GM23248 (cell line): ENCODE measurements at places on chromosomes 12 and 14. TPM values are rescaled to one million over a fixed set of nuclear protein-coding genes. Genes with fewer than 3 reads are reported as not detected.

GRCh38 chr14:24332268-24332993 is 2.4 kb downstream of the ADCY4 start:
- no peak overlapping the region for H3K27ac ChIP-seq
- no peaks in the 10 kb centered on the region for H3K36me3 ChIP-seq
- H3K4me1 ChIP-seq: peaks cover 7% of the 10 kb centered on the region; the same call in 1 of the 2 replicates
- peak; percentile 80 for DNase-seq
- no peaks in the 10 kb centered on the region for H3K27me3 ChIP-seq

DNA sequence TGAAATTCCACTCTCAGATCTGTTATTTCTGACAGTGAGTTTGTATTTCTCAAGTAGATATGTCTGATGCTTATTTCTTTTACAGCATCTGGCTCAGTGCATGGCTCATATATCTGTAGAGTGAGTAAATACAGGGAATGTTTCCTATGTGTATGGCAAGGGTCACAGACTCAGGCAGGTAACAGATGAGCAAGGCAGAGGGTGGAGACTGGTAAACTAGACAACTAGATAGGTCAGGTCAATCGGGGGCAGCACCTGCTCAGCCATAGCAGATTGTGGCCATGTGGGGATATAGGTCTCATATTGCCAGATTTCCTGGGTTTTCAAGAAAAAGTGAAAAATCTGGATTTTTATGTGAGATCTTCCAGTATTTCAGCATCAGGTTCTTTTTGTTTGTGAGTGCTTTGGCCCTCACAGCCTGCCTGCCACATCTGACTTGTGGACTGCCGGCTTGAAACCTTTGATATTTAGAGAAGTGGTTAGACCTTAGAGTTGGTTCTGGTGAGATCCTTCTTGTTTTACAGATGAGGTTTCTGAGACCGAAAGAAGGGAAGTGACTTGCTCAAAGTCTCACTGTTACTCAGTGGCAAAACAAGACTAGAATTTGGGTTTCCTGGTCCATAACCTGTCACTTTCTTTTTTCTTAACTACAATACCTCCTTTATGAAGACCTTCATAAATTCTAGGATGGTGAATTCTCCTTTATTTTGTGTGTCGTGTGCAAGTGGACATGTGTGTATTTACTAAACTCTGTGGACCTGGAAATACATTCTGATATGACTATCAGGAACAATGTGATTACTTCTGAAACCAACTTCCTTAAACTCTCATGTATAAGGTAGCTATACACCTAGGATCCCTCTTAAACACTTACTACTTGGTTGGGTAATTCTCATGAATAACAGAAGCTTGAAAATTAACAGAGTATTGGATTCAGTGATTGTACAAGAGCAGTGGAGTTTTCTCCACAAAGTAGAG is 34.4 kb downstream of the PROX2 start:
- no peak overlapping the region for H3K27ac ChIP-seq
- H3K4me3 ChIP-seq: no peak overlapping the region

- no peaks in the 10 kb centered on the region for H3K27me3 ChIP-seq
- H3K4me3 ChIP-seq: no peak overlapping the region
- no peaks in the 10 kb centered on the region for H3K36me3 ChIP-seq
- H3K4me1 ChIP-seq: peaks cover 37% of the 10 kb centered on the region
Observed at GRCh38 chr14:68384335-68384734, 408.5 kb downstream of the ZFP36L1 start.

DNA sequence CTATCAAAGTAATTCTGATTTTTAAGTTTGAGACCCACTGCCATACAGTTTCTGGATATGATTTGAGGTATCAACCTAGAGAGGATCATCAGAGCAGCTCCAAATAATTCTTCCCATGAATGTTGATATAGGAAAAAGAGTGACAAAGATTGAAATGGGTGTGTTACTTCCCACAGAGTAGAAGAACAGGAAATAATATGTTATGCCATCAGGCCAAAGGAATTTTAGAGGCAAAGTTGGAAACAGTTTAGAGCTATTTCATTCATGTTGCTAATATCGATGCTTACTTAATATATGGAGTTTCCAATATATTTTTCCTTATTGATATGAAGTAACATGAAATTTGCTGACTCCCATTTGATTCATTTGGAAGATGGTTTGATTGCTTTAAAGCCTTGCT is 8.9 kb upstream of the MSRB3 start:
- peak; percentile 37 for DNase-seq
- H3K4me1 ChIP-seq: peaks cover 11% of the 10 kb centered on the region
- H3K27me3 ChIP-seq: no peaks in the 10 kb centered on the region
- H3K4me3 ChIP-seq: no peak overlapping the region
- H3K36me3 ChIP-seq: no peaks in the 10 kb centered on the region
- no peak overlapping the region for H3K27ac ChIP-seq

DNA sequence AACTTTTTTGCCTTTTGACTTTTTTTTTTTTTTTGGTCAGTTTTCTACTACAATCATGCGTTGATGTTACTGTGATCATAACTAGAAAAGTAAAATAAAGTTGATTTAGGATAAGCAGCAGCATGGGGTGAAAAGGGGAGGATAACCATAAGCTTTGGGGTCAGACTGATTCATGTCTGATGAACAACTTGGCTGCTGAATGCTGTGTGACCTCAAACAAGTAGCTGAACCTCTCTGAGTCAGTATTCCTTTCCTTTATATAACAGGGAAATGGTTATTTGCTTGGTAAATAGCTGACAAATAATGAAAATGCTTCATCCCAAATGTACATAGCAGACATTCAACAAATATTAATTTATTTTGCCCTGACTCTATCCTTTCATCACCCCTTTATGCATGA is 413.0 kb downstream of the VRK1 start:
- no peaks in the 10 kb centered on the region for H3K27me3 ChIP-seq
- H3K4me3 ChIP-seq: no peak overlapping the region
- no peak for DNase-seq
- H3K4me1 ChIP-seq: no peaks in the 10 kb centered on the region
- H3K27ac ChIP-seq: no peak overlapping the region
- no peaks in the 10 kb centered on the region for H3K36me3 ChIP-seq

DNA sequence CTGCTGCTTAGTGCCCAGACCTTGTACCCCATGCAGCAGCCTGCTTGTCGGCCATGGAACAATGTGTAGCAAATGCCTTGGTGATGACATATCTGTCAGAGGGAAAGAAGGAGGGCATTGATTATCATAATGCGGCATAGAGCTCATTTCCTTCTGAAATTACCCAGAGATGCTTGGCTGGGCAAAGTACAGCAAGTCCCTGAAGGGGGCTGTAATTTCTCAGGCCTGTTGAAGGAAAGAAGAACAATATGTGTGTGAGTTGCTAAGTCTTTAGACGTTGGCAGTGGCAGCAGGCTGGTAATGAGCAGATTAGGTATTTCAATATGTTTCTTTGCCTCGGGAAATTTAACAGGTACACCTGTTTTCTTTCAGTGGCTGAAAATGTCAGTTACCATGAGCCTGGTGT is 128.6 kb downstream of the CRADD start:
- DNase-seq: no peak
- peaks cover 36% of the 10 kb centered on the region for H3K4me1 ChIP-seq
- no peaks in the 10 kb centered on the region for H3K36me3 ChIP-seq

GRCh38 chr12:69254046-69254445 is 14.7 kb downstream of the CPSF6 start:
- no peaks in the 10 kb centered on the region for H3K27me3 ChIP-seq
- peak; percentile 70 for DNase-seq
- H3K4me3 ChIP-seq: no peak overlapping the region

DNA sequence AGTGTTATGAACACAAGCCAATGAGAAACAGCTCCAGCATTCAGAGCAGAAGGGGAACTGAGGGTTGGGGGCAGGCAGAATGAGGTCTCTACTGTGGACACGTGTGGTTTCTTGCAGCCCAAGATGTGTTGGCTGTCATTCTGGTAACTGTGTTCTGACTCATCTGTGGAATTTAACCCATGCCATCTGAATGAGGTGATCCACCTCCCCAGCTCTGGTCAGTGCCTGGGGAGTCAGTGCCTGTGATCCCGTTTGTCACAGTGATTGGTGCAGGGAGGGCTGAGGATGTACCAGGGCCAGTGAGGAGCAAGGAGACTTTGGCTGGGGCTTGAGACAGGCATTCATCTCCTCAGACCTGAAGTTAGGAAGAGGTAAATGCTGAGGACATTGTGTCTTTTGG is 216.8 kb downstream of the MSRB3 start:
- H3K4me1 ChIP-seq: peaks cover 27% of the 10 kb centered on the region
- no peak overlapping the region for H3K4me3 ChIP-seq
- peak; percentile 77 for DNase-seq
- H3K36me3 ChIP-seq: no peaks in the 10 kb centered on the region

DNA sequence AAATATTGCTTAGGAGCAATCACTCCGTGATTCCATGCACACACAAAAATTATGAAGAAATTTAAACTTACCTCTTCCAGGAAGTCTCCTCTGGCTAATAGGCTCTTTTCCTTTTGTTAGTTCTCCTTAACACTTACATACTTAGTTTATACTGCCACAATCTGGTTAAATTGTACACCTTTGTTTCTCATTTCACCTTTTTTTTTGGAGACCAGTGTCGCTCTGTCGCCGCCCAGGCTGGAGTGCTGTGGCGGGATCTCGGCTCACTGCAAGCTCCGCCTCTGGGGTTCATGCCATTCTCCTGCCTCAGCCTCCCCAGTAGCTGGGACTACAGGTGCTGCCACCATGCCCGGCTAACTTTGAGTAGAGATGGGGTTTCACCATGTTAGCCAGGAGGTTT is 2.2 kb upstream of the ANKRD52 start:
- H3K36me3 ChIP-seq: peaks cover 5% of the 10 kb centered on the region; the same call in 1 of the 2 replicates
- peaks cover 35% of the 10 kb centered on the region for H3K4me1 ChIP-seq
- no peak overlapping the region for H3K4me3 ChIP-seq
- H3K27me3 ChIP-seq: no peaks in the 10 kb centered on the region
- no peak overlapping the region for H3K27ac ChIP-seq

The PTPRQ gene
- total RNA-seq: 0.11 and 0.76 TPM in 2 replicates

DNA sequence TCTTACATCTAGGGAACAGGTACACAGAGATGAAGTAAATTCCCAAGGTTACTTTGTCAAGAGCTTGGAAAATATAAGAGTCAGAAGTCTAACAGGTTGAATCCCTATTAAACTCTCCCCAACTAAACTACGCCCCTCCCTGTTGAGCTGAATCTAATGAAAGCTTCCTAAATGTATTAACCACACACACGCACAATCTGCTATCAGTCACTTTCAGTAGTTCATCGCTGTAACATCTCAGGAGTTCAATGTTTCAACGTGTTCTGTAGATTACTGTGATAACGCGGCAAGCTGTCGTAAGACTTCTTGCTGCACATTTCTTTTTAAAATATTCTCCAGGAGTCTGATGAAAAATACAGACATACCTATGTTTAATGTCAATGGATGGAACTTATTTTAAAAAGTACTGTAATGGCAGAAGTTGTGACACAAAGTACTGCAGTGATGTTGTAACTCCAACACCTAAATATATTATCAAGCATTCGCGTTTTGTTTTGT is 612 bp upstream of the SLC25A3 start:
- peak overlapping the region; percentile 73 for H3K4me3 ChIP-seq
- peaks cover 26% of the 10 kb centered on the region for H3K36me3 ChIP-seq
- H3K4me1 ChIP-seq: peaks cover 15% of the 10 kb centered on the region; the same call in 1 of the 2 replicates
- DNase-seq: no peak
- H3K27me3 ChIP-seq: no peaks in the 10 kb centered on the region

DNA sequence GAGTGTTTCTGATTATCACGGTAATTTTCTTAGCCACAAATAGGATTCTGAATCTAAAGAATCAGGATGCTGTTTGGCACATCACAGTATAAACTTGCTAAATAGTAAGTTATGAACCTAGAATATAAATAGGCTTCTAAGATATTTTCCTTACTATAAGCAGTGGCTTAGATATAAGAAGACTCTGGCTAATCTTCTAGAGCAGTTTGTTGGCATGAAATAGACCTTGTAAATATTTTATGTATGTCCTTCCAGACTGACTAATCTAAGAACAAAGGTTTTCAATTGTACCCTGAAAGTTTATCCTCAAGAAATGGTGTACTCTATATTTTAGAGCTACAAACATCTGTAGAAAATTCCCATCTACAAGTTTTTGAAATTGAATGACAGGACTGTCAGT is 48.3 kb downstream of the LMNTD1 start:
- no peaks in the 10 kb centered on the region for H3K36me3 ChIP-seq
- H3K4me1 ChIP-seq: 0 out of 2 replicates have a peak, but pooled peaks cover 10% of the 10 kb centered on the region
- H3K27ac ChIP-seq: no peak overlapping the region
- no peak for DNase-seq
- no peak overlapping the region for H3K4me3 ChIP-seq

The MYH6 gene
- total RNA-seq: not detected in 2 replicates

GRCh38 chr12:113485330-113485729 is 13.7 kb upstream of the LHX5 start:
- H3K36me3 ChIP-seq: no peaks in the 10 kb centered on the region
- DNase-seq: no peak
- no peaks in the 10 kb centered on the region for H3K4me1 ChIP-seq
- no peaks in the 10 kb centered on the region; the same call in 1 of the 2 replicates for H3K27me3 ChIP-seq
- no peak overlapping the region for H3K27ac ChIP-seq

The NR4A1 gene
- total RNA-seq: 12.5 and 13.1 TPM in 2 replicates

DNA sequence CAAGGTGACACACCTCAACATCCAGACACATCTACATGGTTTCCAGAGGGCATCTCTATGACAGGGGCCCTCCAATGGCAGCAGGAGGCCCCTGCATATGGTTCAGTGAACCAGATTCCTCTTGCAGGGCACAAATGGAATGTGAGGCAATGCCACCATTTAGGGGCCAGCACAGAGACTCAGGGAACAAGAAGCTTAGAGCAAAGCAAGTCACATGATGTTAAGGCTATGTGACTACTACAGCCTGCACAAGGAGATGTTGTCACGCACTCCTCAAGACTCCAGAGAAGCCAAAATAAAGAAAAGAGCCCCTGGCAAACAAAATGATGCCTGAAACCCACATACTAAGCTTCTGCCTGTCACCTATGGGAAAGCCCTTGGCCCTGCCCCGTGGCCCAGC is 95.2 kb downstream of the RBM19 start:
- H3K4me1 ChIP-seq: no peaks in the 10 kb centered on the region
- no peaks in the 10 kb centered on the region for H3K27me3 ChIP-seq
- no peak overlapping the region for H3K27ac ChIP-seq
- DNase-seq: no peak
- H3K36me3 ChIP-seq: no peaks in the 10 kb centered on the region

The TMEM253 gene
- 0.97 TPM in 1 of 2 replicates, not detected in the other for total RNA-seq

DNA sequence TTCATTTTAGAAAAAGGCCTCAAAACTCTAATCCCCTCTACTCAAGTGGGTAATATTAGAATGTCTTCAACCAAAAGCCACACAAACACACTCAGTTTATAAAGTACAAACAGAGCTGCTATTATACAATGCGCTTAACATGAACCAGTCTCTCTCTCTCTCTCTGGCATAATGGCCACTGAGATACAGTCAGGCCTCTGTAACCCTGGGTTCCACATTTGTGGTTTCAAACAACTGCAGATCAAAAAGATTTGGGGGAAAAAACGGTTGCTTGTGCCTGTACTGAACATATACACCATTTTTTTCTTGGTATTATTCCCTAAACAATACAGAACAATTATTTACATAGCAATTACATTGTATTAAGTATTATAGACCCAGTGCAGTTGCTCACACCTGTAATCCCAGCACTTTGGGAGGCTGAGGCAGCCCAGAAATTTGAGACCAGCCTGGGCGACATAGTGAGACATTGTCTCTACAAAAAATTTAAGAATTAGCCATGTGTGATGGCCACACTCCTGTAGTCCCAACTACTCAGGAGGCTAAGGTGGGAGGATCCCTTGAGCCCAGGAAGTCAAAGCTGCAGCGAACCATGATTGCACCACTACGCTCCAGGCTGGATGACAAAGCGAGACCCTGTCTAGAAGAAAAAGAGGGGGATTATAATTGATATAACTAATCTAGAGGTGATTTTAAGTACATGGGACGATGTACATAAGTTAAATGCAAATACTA is 5.6 kb downstream of the SLC11A2 start:
- H3K4me3 ChIP-seq: no peak overlapping the region
- DNase-seq: no peak
- H3K4me1 ChIP-seq: peaks cover 15% of the 10 kb centered on the region
- H3K36me3 ChIP-seq: no peaks in the 10 kb centered on the region
